ENCODE measurements at places on chromosomes 4 and X.

GRCh38 chrX:124325732-124326131, 6.7 kb upstream of the TEX13D start:
- DNase-seq = no peak

- DNase-seq = no peak
Observed at GRCh38 chrX:135087867-135088266, 32.5 kb downstream of the ETDB start.

- no peak for DNase-seq
Observed at GRCh38 chrX:132763528-132763927, 194.9 kb downstream of the HS6ST2 start.

- DNase-seq = no peak
Observed at GRCh38 chr4:41043465-41043864, 170.9 kb downstream of the APBB2 start.

DNA sequence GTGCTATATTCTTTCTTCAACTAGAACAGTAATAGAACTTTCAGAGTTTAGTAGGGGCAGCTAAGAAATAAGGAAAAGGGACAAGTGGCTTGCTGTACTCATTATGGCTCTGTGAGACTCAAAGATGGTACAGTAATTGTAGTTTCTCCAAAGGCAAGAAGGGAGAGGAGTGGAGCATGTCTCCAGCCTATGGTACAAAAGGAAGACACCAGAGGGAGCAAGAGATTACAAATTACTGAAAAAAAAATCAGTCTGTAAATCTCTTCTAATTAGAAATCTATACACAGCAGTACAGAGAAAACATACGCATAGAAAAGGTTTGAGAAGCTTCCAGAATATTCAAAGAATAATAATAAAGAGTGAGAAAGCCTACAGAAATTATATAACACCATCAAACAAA, 61.4 kb downstream of the KLHL4 start:
- DNase-seq = no peak

GRCh38 chr4:130468340-130468739, 1372.4 kb downstream of the C4orf33 start:
- no peak for DNase-seq

GRCh38 chrX:108198420-108198819, 106.8 kb downstream of the ATG4A start:
- no peak for DNase-seq

DNA sequence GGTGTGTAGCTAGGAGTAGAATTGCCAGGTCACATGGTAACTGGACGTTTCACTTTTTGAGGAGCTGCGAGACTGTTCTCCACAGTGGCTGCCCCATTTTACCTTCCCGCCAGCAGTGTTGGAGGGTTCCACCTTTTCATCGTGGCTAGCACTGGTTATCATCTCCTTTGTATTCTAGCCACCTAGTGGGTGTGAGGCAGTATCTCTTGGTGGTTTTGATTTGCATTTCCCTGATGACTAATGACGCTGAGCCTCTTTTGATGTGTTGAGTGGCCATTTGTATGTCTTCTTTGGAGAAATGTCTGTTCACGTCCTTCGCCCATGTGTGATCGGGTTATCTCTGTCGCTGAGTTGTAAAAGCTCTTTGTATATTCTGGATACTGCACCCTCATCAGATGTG, 10.6 kb downstream of the ABCD1 start:
- no peak for DNase-seq

GRCh38 chr4:152634110-152634760, 45.6 kb downstream of the TMEM154 start:
- no peak for DNase-seq

DNA sequence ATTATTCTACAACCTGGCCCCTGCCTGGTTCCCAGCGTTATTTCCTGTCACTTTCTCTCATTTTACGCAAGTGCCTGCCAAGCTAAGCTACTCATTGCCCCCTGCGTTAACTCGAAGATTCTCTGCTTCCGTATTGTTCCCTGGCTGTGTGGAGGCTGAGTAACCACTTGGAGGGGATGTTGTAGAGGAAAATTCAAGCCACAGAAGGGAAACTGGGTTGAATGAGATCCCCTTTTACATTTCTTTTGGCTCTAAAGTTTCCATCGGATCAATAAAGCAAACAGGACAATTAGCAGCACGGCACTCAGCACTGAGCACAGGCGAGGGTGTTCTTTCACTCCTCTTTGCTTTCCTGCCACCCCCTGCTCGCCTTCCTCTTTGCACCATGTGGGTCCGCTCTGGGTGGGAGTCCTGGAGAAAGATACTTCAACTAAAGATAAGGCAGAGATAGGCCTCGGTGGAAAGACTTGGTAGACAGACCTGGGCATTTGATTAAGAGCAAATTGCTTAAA, 4.2 kb upstream of the TMSB4X start:
- DNase-seq = no peak

- no peak for DNase-seq
Observed at GRCh38 chrX:123339221-123339905, 155.3 kb downstream of the GRIA3 start.

GRCh38 chr4:87032884-87033533, 98.2 kb downstream of the AFF1 start:
- DNase-seq = no peak

DNA sequence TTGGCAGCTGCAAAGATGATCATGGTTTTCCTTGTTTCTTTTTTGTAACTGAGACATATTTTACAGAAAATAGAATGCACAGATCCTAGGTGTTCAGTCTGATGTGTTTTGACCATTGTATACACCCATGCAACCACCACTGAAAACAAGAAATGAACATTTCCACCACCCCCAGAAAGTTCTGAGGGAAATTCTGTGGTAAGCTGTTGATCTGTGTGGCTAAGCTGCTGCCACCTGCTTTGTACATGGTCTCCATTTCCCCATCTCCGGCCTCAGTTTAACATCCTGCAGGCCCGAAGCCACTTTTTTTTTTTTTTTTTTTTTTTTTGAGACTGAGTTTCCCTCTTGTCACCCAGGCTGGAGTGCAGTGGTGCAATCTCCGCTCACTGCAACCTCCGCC, 65.3 kb downstream of the NYX start:
- DNase-seq = no peak

DNA sequence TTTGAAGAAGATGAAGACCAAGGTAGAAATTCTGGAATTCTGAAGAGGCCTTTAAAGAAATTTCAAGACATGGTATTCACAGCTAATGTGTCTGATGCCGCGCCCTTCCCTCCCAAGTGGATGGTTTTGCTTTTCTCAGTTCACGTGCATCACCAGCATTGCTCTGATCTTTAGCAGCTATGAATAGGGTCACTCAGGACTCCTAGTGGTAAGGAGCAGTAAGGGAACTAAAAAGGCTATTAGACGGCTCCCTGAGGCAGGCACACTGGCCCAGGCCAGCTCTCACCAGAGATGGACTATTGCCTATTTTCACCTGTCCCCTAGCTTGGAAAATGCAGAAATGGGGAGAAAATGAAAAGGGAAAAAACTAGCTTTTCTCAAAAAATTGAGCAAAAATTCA, 447.5 kb upstream of the RASGEF1B start:
- no peak for DNase-seq

GRCh38 chr4:11427121-11427996, 1.3 kb downstream of the HS3ST1 start:
- no peak for DNase-seq

- DNase-seq = no peak
Observed at GRCh38 chr4:149345424-149345823, 470.2 kb downstream of the IQCM start.

DNA sequence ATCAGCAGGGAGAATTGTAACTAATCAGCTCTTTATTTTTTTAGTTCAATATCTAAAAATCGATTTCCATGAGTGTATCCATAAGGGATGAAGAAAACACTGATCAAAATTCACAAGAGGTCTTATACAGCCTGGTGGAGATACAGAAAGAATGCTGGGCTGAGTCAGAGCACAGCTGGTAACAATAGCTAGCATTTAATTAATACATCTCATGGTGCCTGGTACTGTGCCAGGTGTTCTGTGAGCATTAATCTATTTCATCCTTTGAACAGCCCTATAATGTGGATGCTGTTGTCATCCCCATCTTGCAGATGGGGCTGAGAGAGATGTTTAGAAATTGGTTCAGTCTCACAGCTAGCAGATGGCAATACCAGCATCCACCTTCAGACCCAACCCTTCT, 250.9 kb upstream of the RPS6KA3 start:
- no peak for DNase-seq

DNA sequence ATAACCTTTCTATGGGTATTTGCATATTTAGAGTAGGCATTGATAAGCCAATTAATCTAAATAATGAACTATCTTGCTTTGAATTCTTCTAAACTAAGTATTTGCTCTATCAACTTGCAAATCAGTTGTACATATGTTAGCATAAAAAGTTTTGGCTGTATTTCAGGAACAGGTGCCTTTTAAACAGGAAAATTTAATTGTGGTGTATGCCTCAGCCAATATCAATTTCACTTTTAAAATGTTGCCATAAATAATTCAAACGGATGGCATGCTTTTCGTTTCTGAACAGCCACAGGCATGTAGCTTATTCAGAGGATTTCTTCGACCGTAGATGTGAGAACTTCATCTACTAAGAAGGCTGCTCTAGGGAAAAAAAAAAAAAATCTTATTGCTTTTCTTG, 99.9 kb downstream of the DCLK2 start:
- no peak for DNase-seq
